Caco-2 (cell line): ENCODE measurements at places on chromosomes 1 and 21.

DNA sequence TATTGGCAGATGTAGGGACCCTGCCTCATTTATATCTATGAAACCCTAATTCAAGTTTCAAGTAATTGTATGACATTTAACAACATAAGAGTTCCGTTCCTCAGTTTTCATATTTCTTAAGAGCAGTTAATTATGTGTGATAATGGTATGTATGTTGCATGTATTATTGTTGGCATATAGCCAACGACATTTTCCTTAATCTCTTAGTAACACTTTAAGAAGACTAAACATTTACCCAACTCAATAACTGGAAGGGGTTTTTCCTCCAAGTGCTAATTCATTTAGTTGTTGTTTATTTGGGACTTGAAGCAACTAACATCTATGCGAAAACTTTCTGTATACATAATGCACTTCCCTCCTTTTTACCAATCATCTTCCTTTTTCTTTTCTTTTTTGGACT, 1.5 kb upstream of the RALGPS2 start:
- no peak for DNase-seq

DNA sequence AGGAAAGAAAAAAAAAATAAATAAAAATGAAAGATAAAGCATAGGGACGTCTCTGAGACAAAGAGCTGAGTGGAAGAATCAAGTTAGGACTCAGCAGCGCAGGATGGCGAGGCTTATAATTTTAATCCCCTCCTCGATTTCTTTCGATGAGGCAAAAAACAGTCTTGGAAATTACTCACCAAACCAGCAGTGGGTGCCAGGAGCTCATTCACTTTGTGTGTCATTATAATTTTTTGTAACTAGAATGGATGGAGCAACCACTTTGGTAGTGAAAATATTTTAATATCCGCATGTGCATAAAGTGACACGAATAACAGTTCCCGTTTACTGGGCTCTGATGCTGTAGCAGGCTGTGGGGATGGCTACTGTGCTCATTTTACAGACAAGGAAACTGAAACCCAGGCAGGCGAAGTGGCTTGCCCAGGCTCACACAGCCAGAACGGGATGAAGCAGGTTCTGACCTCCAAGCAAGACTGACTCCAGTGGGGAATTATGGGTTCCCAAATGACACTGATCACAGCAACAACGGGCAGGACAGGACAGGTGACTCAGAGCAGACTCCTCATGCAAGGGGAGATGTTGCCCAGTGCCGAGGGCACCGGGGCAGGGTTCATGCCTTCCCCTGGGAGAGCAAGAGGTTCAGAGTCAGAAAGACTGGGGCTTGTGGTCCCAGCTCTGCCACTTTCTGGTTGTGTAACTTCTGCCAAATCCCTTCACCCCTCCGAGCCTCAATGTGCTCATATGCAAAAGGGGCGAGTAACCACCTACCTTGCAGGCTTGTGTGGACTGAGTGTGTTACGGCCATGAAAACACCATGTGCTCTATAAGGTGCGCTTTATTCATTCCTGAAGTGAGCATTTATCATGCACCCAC, 63.6 kb downstream of the RUNX3 start:
- DNase-seq: no peak

DNA sequence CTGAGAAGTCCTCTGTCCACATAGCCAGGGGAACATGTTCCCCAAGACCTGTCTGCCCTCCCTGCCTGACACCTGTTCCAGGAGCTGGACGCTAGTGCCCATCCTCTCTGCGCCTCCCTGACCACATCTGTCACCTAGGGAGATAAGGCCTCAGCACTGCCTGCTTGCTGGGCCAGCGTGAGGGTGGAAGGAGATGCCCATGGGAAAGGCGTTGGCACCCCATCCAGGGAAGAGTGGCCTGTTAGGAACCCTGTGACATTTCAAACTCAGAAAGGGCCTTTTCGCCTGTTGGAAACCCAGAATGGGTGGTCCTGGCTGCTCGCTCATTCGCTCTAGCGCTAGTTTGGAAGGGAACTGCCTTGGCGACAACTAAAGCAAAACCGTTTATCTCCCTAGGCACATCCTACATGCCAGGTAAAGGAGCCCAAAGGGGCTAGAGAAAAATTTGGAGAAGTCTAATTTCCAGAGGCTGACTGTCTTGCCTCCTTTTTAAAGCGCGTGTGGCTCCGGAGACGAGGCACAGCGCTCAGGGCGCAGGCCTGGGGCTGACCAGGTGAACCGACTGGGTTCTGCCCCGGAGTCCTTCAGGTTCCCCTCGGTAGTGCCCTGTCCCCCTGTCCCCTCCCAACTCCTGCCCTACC, 410 bp downstream of the ACTA1 start:
- DNase-seq: no peak

DNA sequence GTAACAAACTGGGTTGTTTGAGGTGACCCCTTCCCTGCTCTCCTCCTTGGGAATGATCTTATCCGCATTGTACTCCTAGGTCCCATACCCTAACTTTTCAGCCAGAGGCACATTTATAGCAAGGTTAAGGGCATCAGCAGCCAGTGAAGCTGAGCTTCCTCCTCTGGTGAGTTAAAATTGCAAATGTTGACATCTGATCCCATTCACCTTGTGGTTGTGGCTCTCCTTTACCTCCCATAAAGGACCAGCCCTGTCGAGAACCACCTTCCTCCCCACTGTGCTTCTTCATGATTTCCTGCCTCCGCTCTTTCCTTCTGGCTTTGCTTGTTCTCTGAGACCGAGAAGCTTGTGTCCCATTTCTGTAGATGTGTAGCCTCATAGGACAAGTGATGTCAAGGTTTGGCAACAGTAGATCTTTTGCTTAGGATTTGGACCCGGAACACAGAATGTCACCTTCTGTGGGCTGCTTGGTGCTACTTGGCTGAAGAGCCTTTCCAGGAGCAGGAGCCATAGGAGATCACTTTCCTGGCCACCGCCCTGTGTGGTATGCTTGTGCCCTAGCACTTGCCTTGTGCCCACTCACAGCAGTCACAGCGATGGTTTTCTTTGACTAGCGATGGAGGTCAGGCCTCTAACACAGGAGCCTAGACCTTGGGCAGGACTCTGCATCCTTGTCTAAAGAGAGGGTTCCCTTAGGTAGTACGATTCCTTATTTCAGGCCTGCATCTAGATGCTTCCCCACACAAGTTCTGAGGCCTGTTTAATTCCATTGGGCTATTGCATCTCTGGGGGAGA, 18.8 kb downstream of the SZRD1 start:
- no peak for DNase-seq

DNA sequence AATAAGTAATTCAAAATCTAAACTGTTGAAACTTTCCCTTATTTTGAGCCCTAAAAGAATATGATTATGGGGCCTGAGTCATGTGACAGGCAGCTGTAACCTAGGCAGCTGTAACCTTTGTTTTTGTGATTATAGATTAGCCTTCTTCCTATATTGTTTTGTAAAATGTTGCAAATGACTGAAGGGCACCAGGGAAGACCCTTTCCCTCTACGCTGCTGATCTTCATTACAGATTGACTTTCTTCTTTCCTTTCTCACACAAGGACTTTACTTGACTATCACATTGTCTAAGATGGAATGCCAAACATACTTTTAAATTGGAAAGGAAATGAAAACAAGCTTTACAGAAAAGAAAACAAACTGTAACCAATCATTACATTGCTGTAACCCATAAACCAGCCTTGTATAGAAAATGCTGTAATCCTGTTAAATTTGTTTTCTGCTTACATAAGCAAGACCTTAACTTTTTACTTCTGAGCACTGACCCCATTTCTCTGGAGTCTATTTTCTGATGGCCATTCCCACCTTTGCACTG, 242.2 kb downstream of the RGS7 start:
- no peak for DNase-seq

- no peak for DNase-seq
These were observed 175.2 kb downstream of the DSCAM start for GRCh38 chr21:40671716-40672115.

GRCh38 chr1:12031039-12031980, 12.0 kb downstream of the MIIP start:
- peak; percentile 60 for DNase-seq

- no peak for DNase-seq
These were observed 21.5 kb upstream of the MYSM1 start for GRCh38 chr1:58721247-58721820.

GRCh38 chr1:32350785-32351398, 11.4 kb downstream of the FAM229A start:
- peak; percentile 82 for DNase-seq

GRCh38 chr1:48792961-48793360, 16.3 kb upstream of the BEND5 start:
- no peak for DNase-seq

GRCh38 chr1:98027103-98027705, 106.4 kb upstream of the DPYD start:
- no peak for DNase-seq

- no peak for DNase-seq
These were observed 9.7 kb upstream of the LRRC53 start for GRCh38 chr1:74522148-74522547.

- no peak for DNase-seq
These were observed 123.7 kb upstream of the DEPDC1 start for GRCh38 chr1:68620571-68620970.

- DNase-seq: no peak
These were observed 42.0 kb upstream of the CD34 start for GRCh38 chr1:207952617-207953542.

- DNase-seq: no peak
These were observed 32.2 kb downstream of the ST6GALNAC3 start for GRCh38 chr1:76106719-76107235.

DNA sequence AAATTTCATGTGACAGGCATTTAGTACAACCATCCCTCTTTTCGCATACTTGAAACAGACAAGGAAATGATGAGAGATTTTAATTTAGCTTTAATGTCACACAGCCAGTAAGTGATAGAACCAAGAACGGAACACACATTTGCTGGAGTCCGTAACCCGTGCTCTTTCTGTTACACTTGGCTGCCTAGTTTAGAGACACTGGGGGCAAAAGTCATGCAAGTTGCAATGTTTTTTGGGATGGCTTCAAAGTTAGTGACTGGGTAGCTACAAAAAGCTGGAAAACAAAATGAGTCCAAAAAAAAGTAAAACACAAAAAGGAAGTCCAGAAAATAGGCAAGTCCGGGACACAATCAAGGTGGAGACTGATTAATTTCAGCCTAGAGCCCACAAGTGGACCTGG, 5.9 kb downstream of the NID1 start:
- no peak for DNase-seq

DNA sequence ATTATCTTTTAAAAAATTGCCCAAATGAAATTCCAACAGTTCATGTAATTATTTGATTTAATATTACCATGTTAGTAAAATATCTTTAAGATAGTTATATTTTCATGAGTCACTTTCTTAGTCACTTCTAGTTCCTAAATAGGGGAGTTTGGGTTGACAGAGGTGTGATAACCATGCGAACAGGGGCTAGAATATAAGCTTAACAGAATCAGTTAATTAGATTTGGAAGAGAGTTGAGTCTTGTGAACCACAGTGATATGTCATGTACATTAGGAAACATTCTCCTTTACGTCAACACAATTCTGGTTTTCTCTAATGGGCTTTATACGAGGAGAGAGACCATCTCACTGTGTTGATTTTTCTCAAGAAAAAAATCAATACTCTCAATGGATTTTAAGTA, 64.8 kb upstream of the ZNF281 start:
- no peak for DNase-seq

DNA sequence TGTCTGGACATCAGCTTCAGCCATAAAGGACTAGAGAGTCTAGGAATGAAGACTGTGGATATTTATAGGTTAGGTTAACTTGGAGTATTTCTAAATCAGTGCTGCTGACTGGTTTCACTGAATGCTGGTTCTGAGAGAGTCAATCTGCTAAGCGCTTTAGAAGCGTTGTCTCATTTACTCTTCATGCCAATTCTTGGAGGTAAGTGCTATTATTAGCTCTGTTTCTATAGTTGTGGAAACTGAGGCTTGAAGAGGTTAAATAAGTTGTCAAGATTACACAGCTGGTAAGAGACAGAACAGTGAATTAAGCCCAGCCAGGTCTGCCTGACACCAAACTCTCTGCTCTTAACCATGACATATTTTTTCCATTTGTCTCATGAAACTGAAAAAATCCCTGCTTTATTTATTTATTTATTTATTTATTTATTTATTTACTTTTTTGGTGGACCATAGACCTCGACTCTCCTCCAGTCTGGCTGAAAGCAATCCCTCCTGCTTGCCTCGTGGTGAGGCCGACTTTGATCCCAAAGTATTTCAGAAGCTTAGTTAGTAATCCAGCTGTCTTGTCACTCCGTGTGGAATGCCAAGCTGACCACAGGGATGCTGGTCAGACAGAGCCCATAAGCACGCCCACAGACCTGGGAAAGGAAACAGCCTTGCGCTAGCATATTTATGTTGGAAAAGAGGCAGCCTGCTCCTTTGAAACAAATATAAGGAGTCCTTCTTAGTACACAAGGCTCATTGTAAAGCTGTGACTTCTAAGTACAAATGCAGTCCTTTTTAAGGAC, 16.9 kb downstream of the NTMT2 start:
- no peak for DNase-seq

DNA sequence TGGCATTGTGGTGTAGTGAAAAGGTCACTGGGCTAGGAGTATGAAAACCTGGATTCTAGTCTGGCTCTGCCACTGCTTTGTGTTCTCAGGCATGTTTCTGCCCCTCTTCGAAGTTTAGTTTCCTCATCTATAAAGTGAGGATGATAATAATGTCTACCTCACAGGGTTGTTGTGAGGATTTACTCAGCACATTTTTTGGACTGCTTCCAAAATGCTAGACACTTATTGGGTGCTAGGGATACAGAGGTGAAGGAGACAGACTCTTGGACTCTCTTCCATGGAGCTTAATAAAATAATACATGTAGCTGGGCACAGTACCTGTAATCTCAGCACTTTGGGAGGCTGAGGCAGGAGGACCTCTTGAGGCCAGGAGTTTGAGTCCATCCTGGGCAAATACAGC, 3.6 kb downstream of the KIF2C start:
- DNase-seq: no peak

- DNase-seq: no peak
These were observed 296.0 kb upstream of the ST6GALNAC5 start for GRCh38 chr1:76571248-76571647.

GRCh38 chr1:40796939-40797667, 13.5 kb downstream of the KCNQ4 start:
- DNase-seq: no peak

GRCh38 chr21:34143685-34144182, 70.4 kb downstream of the MRPS6 start:
- no peak for DNase-seq

GRCh38 chr1:19737104-19737825, 62.5 kb downstream of the TMCO4 start:
- no peak for DNase-seq
